LNCaP clone FGC (cell line): ENCODE measurements at places on chromosomes 5 and 9.

GRCh38 chr9:133184971-133185370, 21.3 kb upstream of the GBGT1 start:
- peak; percentile 34 for DNase-seq

GRCh38 chr5:116044073-116044472, 11.8 kb downstream of the ARL14EPL start:
- no peak for DNase-seq

- no peak for DNase-seq
These were observed 67.9 kb downstream of the VCAN start for GRCh38 chr5:83539463-83539790.

DNA sequence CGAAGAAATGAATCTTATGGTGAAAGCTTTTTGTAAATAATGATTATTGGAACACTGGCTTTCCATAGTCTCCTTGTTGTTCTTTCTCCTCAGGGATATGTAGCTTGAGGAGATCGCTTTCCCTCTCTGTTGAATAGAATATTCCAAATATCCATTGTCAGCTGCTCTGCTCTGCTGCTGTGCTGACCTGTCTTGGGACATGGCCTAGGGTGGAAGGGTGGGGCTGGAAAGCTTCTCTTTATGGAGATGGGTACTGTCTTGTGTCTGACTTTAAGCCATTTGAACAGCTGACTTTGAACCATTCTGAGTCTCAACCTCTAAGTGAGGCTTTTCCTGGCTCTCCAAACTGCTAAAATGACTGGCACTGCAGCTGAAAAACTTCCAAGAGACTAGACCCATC, 135.8 kb downstream of the PLCXD3 start:
- no peak for DNase-seq

DNA sequence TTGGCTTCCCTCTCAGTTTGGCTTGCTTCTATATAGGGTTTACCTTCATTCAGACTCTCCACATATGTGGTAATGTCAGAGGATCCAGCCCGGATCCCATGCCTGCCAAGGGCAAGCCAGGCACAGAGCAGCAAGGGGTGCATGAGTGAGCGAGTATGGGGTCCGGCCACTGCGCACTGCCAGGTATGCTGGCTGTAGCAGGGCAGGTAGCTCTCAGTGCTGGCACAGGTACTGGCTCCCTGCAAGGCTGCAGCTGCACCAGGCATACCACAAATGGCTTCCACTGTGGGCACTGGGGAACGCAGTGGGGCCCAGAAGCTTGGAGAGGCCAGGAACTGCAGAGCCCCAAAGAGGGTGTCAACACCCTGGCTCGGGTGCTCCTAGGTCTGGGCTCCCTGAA, 86.2 kb downstream of the GIN1 start:
- DNase-seq: no peak

GRCh38 chr5:115424030-115424429, 120.5 kb downstream of the FEM1C start:
- DNase-seq: no peak

GRCh38 chr9:129121483-129121882, 10.3 kb downstream of the PTPA start:
- DNase-seq: no peak

GRCh38 chr5:11642438-11642837, 261.8 kb downstream of the CTNND2 start:
- DNase-seq: no peak

- DNase-seq: no peak
These were observed 96.4 kb downstream of the EBF1 start for GRCh38 chr5:159003045-159004030.

GRCh38 chr9:33040792-33041431, 15.8 kb downstream of the DNAJA1 start:
- DNase-seq: no peak

DNA sequence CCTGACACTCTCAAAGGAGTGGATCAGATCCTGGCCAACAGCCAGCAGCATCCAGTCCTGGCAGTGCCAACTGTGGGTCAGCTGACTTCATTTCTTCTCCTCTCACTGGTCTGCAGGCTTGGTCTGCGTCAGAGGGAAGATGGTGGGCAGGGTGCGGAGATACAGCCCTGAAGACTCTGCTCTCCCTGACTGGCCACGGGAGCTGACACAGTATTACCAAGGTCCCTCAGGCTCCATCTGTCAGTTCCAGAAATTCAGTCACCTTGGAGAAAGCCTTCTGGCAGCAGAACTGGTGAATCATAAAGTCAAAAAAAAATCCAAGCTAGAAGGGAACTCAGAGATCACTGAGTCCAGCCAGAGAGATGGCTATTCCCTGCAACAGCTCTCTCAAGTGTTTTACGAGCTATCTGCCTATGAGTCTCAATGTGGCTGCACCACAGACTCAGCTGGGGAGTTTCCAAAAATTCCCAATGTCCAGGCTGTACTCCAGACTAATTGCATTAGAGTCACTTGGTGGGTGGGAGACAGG, 27.9 kb downstream of the C1QTNF2 start:
- no peak for DNase-seq

- DNase-seq: no peak
These were observed 162.7 kb downstream of the DRD1 start for GRCh38 chr5:175281257-175281656.

DNA sequence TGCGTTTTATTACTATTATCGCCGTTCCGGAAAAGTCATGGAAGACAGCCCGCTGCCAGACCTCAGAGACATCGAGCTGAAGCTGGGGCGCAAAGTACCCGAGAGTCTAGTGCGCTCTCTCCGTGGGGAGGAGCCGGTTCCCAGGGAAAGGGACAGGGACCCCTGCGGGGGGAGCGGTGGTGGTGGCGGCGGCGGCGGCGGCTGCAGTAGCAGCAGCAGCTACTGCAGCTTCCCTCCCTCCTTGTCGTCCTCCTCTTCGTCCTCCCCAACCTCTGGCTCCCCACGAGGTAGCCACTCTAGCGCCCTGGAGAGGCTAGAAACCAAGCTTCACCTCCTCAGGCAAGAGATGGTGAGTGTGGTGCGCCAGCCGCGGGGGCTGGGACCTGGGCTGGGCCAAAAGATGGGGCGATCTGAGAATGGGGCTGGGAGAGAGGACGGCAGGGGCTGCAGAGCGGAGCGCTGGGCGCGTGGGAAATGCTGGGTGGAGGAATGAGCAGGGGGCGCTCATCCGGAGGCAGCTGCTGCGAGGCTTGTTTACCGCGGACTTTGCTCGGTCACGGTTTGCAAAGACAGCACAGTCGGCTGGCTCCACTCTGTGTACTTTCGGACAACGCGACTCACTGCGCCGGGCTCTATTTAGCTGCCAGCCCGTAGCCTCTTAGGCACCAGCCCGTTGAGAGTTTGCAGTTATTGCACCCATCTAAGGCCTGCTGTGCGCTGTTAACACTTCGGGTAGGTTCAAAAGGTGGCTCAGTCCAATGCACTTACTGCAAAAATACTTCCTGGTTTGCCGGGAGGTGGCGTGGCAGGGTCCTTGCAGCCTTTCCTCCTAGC, 1.1 kb downstream of the LURAP1L start:
- no peak for DNase-seq

GRCh38 chr5:125411071-125411743, 664.8 kb upstream of the ZNF608 start:
- no peak for DNase-seq

- no peak for DNase-seq
These were observed 82.0 kb downstream of the NIPBL start for GRCh38 chr5:36958612-36959011.

DNA sequence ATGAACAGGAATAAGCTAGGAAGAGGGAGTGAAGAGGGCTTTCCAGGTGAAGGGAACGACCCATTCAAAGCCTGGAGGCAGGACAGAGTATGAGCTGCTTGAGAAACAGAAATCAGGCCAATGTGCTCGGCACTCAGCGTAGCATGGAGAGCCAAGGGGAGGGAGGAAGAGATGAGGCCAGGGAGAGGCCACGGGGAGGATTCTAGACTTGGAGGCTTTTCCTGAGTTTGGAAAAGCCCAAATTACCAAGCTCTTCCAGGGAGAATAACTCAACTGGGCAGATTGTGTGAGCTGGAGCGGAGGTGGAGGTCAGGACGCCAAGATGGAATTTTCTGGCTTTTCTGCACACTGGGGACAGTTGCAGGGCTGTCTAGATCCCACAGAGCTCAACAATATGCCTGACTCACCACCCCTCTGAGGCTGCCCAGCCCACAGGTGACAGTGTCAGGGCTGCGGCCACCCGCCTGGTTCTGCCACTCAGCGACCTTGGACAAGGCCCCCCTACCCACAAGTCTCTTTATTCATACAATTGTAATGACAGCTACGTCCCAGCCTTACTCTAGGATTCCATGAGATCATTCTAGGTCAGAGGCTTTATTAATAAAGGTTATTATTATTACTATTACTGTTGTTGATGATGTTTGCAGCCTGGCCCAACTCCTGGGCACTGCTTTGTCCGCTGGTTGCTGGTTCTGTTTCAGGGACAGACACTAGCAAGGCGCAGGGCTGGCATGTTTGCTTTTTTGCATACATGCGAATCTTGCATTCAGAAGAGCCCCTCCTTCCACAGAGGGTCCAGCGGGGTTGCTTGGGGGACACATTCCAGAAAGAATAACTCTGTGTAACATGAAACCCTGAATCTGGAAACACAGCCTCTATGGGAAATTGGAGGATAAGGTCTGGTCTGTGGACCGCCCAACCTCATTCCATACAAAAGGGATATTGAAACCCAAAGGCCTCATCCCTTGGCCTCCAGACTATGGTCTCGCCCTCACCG, 9.4 kb upstream of the LMX1B start:
- no peak for DNase-seq

- no peak for DNase-seq
These were observed 93.5 kb downstream of the SYK start for GRCh38 chr9:90894986-90895687.

DNA sequence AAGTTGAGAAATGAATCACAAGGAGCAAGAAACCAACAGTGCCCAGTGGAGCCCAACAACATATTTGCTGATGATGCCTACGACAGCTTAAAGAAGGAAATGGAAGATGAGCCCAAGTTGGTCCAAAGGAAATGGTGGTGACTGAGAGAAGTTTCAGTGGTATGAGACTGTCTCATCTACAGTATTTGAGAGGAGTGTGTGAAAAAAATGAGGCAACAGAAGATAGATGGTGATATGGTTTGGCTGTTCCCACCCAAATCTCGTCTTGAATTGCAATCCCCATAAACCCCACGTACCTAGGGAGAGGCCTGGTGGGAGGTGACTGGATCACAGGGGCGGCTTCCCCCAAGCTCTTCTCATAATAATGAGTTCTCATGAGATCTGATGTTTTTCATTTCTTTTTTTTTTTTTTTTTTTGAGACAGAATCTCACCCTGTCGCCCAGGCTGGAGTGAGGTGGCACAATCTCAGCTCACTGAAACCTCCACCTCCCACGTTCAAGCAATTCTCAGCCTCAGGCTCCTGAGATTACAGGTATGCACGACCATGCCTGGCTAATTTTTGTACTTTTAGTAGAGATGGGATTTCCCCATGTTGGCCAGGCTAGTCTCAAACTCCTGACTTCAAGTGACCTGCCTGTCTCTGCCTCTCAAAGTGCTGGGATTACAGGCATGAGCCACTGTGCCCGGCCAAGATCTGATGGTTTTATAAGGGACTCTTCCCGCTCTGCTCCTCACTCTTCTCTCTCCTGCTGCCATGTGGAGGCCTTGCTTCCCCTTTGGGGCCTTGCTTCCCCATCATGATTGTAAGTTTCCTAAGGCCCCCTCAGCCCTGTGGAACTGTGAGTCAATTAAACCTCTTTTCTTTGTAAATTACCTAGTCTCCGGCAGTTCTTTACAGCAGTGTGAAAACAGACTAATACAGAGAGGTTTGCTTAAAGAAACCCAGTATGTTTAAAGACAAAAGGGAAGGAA, 30.2 kb downstream of the EFCAB9 start:
- DNase-seq: no peak

DNA sequence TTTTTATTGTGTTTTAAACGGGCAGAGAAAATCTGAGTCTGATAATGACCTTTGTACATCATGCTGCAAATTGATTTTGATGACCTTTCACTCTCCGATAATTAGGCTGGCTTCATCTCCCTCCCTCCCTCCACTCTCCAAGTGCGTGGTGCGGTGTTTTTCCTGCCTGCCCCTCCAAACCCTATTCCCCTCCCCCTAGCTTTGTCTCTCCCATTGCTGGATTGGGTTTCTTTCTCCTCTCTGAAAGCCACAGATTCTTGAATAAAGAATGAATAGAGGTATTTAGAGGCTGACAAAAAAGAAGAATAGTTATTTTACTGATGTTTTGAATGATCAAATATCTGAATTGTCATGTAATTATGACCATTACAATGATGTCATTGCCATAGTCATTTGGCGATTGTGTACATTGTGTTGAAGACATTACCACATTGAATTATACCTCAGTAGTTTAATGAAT, 571.1 kb upstream of the ZNF608 start:
- DNase-seq: no peak

- peak; percentile 18 for DNase-seq
These were observed 547.2 kb downstream of the LRRC70 start for GRCh38 chr5:63125862-63126261.

GRCh38 chr5:133930061-133930812, 38.2 kb downstream of the C5orf15 start:
- DNase-seq: no peak

DNA sequence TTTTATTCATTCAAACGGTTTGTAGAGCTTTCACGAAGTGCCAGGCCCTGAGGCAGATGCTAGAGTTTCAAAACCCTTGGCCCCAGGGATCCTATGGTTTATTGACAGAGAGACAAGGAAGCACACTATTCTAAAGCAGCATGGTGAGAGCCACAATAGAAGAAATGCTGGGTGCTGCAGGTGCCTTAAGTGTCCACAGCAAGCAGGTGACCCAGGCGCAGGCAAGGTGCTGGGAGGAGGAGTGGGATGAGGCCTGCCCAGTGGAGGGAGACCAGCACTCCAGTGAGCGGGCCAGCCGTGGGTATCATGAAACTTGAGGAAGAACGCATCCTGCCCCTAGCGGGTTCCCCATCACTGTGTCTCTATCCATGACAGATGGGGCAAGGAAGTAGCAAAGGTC, 71.0 kb downstream of the OSMR start:
- DNase-seq: no peak

GRCh38 chr5:82351754-82352145, 73.6 kb upstream of the RPS23 start:
- DNase-seq: peak; percentile 7

- DNase-seq: no peak
These were observed 63.1 kb downstream of the UGCG start for GRCh38 chr9:111959468-111960359.

DNA sequence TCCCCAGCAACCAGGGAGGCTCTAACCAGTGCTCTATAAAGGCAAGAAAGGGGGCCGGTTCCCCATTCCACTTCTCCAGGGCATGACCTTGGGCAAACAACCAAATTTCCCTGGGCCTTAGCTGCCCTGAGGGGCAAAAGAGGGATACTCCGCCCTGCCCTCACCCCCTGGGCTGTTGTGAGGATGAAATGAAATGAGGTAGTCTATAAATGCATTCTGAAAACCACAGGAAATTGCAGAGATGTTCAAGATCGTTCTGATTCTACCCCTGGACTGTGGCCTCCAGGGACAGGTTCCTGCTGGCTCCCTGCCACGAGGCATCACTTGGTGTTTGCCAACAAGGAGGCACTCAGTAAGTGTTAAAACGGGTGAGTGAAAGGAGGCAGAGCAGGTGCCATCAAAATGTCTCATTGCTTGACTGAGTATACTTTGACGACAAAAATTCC, 5.7 kb downstream of the RAPGEF1 start:
- DNase-seq: peak; percentile 40
